ENCODE measurements at places on chromosomes 16 and 17. TPM values are rescaled to one million over a fixed set of nuclear protein-coding genes. Genes with fewer than 3 reads are reported as not detected.

The RHBDL3 gene
- 4.4 TPM for total RNA-seq

The BCO1 gene
- total RNA-seq, result 0.46 TPM

The KRT14 gene
- not detected for total RNA-seq

The TEKT1 gene
- total RNA-seq, result 9.5 TPM

The RTN4RL1 gene
- 14.3 TPM for total RNA-seq

The HAS3 gene
- total RNA-seq, result 12.0 TPM

The TMC6 gene
- total RNA-seq, result 5.1 TPM

The NPIPB4 gene
- total RNA-seq, result 56.3 TPM

The TBC1D16 gene
- 35.5 TPM for total RNA-seq

The EPN3 gene
- 0.23 TPM for total RNA-seq

The SPATA22 gene
- 2.8 TPM for total RNA-seq

The CTRB1 gene
- total RNA-seq, result not detected

The HP gene
- 0.23 TPM for total RNA-seq

The TP53TG3F gene
- not detected for total RNA-seq

The RHBDL1 gene
- total RNA-seq, result 7.4 TPM

The COX6A2 gene
- total RNA-seq, result not detected

The NTN3 gene
- 5.1 TPM for total RNA-seq

The CDK3 gene
- total RNA-seq, result 2.8 TPM

The ANKS4B gene
- not detected for total RNA-seq

The AATK gene
- 17.8 TPM for total RNA-seq

The BAIAP3 gene
- 61.8 TPM for total RNA-seq

The TERB1 gene
- total RNA-seq, result 0.23 TPM

The KRTAP9-2 gene
- not detected for total RNA-seq

The CIBAR2 gene
- 4.8 TPM for total RNA-seq

The CDRT15L2 gene
- not detected for total RNA-seq

The KRTAP9-7 gene
- not detected for total RNA-seq

The RNF151 gene
- total RNA-seq, result not detected

The B4GALNT2 gene
- under 0.01 TPM for total RNA-seq

The NEUROD2 gene
- total RNA-seq, result 0.46 TPM

The SHPK gene
- total RNA-seq, result 13.1 TPM
